Progenitor cell of endocrine pancreas (in vitro differentiated cells): ENCODE measurements at places on chromosomes 6 and 20. TPM values are rescaled to one million over a fixed set of nuclear protein-coding genes. Genes with fewer than 3 reads are reported as not detected.

Gene C6orf132
- 11.8 and 14.5 TPM in 2 replicates for total RNA-seq

DNA sequence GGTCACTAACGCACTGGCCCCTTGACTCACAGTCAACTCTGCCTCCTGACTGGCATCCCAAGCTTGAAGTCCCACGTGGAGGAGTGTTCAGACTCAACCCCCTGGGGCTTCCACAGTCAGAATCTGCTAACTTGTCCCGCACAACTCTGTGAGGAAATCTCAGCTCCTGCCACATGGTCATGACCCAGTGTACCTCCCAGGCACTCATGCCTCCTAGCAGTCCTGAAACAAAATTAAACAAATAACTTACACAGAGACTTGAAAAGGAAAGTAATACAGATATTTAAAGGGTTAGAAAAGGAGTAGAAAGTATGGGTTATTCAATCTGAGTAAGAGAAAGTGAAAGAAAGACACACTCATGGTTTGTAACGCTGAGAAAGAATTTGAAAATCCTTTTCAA, 134.9 kb downstream of the GMDS start:
- H3K27me3 ChIP-seq: no peaks in the 10 kb centered on the region
- DNase-seq: no peak
- H3K4me3 ChIP-seq: no peak overlapping the region
- peaks cover 7% of the 10 kb centered on the region for H3K4me1 ChIP-seq
- H3K27ac ChIP-seq: no peak overlapping the region

GRCh38 chr6:132703936-132704335, 9.9 kb downstream of the VNN1 start:
- H3K4me3 ChIP-seq: no peak overlapping the region
- DNase-seq: no peak
- peaks cover 6% of the 10 kb centered on the region for H3K27me3 ChIP-seq
- peaks cover 3% of the 10 kb centered on the region for H3K36me3 ChIP-seq

Gene FOXS1
- not detected in 2 replicates for total RNA-seq

Gene OOEP
- total RNA-seq: not detected in 2 replicates

Gene NAPB
- total RNA-seq: 20.1 and 22.2 TPM in 2 replicates

GRCh38 chr6:54299542-54300269, 8.5 kb upstream of the TINAG start:
- no peak for DNase-seq
- H3K27ac ChIP-seq: no peak overlapping the region
- H3K36me3 ChIP-seq: no peaks in the 10 kb centered on the region

Gene DDX39B
- total RNA-seq: 766 and 810 TPM in 2 replicates

- H3K27ac ChIP-seq: no peak overlapping the region
- no peak overlapping the region for H3K4me3 ChIP-seq
- H3K4me1 ChIP-seq: no peaks in the 10 kb centered on the region
- H3K36me3 ChIP-seq: peaks cover 2% of the 10 kb centered on the region
These were observed 316.2 kb upstream of the NOX3 start for GRCh38 chr6:155771822-155772221.

- no peak overlapping the region for H3K27ac ChIP-seq
- H3K27me3 ChIP-seq: no peaks in the 10 kb centered on the region
- H3K36me3 ChIP-seq: no peaks in the 10 kb centered on the region
These were observed 55.1 kb upstream of the LOC128125822 start for GRCh38 chr6:63517221-63517620.

GRCh38 chr20:61725145-61725544, 340.5 kb downstream of the TAF4 start:
- no peak overlapping the region for H3K27ac ChIP-seq
- no peak overlapping the region for H3K4me3 ChIP-seq
- no peak for DNase-seq
- peaks cover 5% of the 10 kb centered on the region for H3K4me1 ChIP-seq
- peaks cover 6% of the 10 kb centered on the region for H3K27me3 ChIP-seq

DNA sequence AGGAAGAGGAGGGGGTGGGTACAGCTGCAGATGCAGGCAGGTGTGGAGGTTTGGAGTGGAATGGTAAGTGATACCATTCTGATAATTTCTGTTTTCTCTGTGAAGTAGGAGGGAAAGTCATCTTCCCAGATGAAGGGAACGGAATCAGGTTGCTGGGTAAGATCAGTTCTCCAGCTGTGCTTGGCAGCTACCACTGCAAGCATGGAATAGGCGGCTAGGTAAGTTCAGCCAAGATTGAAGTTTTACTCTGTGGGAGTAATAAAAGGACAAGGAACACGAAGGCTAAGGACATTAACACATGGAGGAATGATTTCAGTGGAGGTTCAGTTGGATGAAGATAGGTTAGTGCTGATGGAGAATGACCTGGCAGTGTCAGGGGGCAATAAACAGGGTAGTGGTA, 128.3 kb downstream of the CARMIL1 start:
- peaks cover 2% of the 10 kb centered on the region for H3K36me3 ChIP-seq
- H3K27ac ChIP-seq: no peak overlapping the region
- H3K4me3 ChIP-seq: no peak overlapping the region
- no peak for DNase-seq
- peaks cover 21% of the 10 kb centered on the region for H3K4me1 ChIP-seq

DNA sequence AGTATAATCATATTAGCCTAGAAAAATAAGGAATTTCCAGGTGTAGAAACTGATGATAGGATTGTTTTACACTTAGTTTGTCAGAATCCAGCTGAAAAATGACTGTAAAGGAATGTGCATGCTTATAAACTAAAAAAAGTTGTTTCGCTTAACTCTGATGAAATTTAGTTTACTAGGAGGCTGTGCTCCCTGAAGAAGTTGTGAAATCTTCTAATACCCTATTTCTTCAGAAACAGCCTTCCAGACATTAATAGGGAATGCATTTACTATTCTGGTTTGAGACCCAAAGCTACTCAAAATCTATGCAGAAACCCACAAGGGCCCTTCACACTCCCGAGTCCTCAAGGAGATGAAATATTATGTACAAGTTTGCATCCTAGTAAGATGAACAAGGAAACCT, 105.5 kb upstream of the SSTR4 start:
- no peak overlapping the region for H3K27ac ChIP-seq
- no peak overlapping the region for H3K4me3 ChIP-seq
- no peaks in the 10 kb centered on the region for H3K36me3 ChIP-seq
- peaks cover 10% of the 10 kb centered on the region for H3K27me3 ChIP-seq
- DNase-seq: no peak
- no peaks in the 10 kb centered on the region for H3K4me1 ChIP-seq

DNA sequence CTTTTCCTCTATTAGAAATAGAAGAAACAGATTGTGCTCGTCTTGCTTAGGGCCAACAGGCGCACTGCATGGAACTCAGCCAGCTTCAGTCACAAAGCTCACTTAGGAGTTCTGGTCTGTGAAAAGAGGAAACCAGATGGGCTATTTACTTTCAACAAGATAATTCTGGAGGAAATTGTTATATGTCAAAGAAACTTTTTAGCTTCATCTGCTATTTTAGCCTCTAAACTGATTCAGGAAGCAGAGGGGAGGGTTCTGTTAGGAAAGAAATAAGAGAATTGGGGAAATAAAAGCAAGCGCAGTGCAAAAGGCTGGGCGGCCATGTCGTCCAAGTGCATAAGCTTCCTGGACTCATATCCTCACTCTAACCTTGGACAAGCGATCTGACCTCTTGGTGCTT, 21.3 kb downstream of the PRKN start:
- H3K27ac ChIP-seq: no peak overlapping the region
- no peaks in the 10 kb centered on the region for H3K36me3 ChIP-seq
- H3K4me1 ChIP-seq: peaks cover 26% of the 10 kb centered on the region
- no peak for DNase-seq
- H3K27me3 ChIP-seq: peaks cover 2% of the 10 kb centered on the region
- no peak overlapping the region for H3K4me3 ChIP-seq

- DNase-seq: no peak
- H3K27ac ChIP-seq: no peak overlapping the region
- H3K4me1 ChIP-seq: no peaks in the 10 kb centered on the region
- peaks cover 46% of the 10 kb centered on the region for H3K27me3 ChIP-seq
These were observed 41.2 kb upstream of the CDH4 start for GRCh38 chr20:61210862-61211261.

DNA sequence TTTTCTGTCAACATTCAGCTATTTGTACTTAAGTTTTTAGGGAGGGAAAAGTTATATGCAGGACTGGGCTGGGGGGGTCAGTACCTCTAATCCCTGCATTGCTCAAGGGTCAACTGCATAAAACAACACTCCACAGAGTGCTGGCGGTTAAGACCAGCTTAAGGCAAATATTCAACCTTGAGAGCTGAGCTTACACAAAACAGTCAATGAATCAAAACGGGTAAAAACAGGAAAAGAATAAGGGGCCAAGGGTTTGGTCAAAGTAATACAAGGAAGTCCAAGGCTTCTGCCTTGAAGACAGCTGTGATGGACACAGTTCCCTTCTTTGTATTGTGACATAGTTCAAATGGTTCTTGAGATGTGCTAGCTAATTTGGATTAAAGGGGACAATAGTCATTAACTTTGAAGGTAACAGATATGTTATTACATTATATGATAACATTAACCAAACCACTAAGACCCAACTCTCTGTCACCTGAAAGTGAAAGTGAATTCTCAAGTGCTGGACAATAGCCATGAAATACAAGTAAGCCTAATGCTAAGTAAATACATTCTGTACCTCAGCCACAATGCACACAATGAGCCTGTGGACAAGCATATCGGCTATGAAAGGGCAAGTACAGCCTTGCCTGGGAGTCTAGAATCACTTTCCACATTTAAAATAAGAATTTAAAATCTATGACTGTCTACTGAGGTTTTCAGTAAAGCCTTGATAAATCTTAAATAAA, 106.8 kb downstream of the PDE10A start:
- H3K36me3 ChIP-seq: peaks cover 9% of the 10 kb centered on the region
- peaks cover 10% of the 10 kb centered on the region for H3K4me1 ChIP-seq
- H3K27ac ChIP-seq: no peak overlapping the region
- H3K4me3 ChIP-seq: no peak overlapping the region
- DNase-seq: no peak

DNA sequence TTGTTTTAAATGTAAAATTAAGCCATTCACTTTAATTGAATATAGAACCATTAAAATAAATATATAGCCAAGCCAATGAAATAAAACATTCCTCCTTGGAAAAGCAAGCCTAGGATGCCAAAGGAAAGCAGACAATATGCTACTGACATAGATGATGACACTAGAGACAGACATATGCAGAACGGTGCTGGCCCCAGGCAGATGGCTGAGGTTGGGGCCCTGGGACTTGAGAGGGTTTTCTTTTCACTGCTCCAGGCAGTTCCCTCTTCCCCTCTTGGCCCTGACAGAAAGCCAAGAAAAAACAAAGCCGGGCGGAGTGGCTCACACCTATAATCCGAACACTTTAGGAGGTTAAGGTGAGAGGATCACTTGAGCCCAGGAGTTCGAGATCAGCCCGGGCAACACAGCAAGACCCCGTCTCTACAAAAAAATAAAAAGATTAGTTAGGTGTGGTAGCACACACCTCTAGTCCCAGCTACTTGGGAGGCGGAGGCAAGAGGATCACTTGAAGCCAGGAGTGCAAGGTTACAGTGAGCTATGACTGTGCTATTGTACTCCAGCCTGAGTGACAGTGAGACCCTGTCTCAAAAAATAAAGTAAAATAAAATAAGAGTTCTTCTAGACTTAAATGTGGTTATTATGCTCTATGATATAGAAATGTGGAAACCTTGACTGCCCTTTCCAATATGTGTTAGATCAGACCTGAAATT, 31.2 kb downstream of the FASTKD5 start:
- H3K27ac ChIP-seq: peak overlapping the region; percentile 23
- no peak for DNase-seq
- H3K27me3 ChIP-seq: no peaks in the 10 kb centered on the region
- no peaks in the 10 kb centered on the region for H3K4me1 ChIP-seq

DNA sequence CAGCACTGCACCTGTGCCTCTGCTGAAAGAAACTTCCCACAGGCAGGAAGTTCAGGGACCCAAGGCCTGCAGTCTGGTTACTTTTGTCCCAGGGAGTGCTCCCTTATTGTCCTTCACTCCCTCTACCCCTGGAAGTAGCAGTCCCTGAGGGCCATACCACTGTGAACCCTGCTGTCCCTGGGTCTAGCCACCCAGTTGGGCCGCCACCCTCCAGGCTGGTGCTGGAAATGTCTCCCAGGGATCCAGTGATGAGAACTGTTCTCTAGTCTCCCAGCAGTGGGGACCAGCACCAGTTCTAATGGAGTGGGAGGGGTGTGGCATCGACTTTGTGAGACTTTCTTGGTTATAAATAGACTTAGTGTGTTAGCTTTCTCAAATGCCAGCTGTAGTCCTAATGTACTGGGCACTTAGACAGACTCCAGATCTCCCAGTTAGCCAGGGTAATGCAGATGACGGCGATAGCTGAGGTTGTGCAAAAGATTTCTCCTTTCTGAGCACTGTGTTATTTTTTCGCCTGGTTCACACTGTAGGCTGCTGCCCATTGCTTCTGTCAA, 462.5 kb downstream of the CDH26 start:
- H3K27ac ChIP-seq: no peak overlapping the region
- no peak overlapping the region for H3K4me3 ChIP-seq
- peaks cover 17% of the 10 kb centered on the region for H3K27me3 ChIP-seq

DNA sequence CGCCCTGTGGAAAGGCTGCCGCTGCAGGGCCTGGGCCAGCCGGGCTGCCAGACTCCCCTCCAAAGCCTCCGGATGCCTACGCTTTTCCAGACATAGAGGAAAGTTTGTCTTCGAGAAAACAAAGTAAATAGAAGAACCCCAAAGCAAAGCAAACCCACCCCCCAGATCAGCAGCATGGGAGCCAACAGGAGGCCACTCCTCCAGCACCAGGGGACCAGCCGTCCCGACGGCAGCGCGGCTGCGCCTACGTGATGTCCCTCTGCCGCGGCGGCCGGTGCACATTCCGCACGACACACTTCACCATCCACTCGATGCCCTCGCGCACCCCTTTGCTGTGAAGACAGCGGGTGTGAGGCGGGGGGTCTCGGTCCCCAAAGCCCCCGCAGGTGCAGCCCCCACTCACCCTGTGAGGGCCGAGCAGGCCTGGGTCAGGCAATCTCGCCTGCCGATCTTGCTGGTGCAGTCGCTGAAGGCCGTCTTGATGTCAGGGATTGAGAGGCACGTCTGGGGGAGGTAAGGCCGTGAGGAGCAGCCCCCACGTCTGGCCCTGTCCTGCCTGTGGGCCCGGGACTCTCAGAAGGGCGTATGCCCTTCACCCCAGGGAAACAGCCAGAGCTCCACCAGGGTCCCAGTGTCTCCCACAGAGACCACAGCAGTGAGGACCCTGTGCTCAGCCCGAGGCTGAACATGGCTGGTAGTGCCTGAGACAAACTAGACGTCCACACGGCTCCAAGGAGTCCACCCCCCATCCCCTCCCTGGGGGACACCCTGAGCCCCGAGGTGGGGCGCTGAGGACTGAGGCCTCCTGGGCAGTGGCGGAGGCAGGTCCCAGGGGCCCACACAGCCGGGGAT, 4.0 kb downstream of the TNFRSF6B start:
- no peak overlapping the region for H3K27ac ChIP-seq
- DNase-seq: no peak

Gene PACSIN1
- 0.72 and 0.89 TPM in 2 replicates for total RNA-seq
